Effector memory CD8-positive, alpha-beta T cell (primary cell): ENCODE measurements at places on chromosomes 4 and X.

- DNase-seq: no peak
Measured at GRCh38 chr4:120773641-120774040, 148.9 kb downstream of the PRDM5 start.

DNA sequence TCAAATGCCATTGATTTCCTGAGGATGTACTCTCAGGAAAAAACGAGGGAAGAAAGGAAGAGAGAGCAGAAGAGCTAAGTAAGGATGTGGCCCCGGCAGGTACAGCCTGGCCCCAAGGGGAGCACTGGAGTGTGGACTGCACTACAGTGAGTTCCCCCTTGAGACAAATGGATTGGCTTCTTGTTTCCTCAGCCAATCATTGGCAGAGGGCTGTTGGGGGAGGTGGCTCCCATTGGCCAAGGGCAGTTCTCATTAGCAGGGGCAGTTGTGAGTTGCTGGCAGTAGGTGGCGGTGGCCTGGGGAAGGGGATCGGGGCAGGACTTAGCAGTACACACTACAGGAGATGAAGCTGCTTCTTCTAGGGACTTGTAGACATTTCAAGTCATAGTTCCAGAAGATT, 24.1 kb upstream of the OCIAD2 start:
- DNase-seq: no peak

GRCh38 chr4:26622913-26623312, 39.0 kb downstream of the TBC1D19 start:
- no peak for DNase-seq

- DNase-seq: no peak
Measured at GRCh38 chr4:141697116-141697515, 60.7 kb downstream of the IL15 start.

DNA sequence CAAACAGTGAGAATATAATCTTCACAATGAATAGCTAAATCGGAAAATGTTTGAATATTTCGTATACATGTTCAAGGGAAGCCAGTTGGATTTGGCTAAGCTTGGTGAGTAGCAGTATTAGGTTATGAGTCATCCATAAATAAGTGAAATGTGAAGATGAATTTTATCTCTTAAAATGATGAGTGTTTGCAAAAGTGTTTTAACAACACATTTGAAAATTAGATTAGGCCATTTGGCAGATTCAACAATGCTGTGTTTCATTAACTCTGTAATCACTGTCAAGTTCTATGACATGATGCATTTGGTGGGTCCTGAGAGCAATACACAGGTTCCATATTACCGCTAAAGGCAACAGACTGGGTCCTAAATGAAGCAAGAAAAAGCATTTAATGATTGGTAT, 301.9 kb upstream of the PRPS2 start:
- DNase-seq: no peak

GRCh38 chr4:150280081-150280895, 202.0 kb downstream of the DCLK2 start:
- DNase-seq: no peak

DNA sequence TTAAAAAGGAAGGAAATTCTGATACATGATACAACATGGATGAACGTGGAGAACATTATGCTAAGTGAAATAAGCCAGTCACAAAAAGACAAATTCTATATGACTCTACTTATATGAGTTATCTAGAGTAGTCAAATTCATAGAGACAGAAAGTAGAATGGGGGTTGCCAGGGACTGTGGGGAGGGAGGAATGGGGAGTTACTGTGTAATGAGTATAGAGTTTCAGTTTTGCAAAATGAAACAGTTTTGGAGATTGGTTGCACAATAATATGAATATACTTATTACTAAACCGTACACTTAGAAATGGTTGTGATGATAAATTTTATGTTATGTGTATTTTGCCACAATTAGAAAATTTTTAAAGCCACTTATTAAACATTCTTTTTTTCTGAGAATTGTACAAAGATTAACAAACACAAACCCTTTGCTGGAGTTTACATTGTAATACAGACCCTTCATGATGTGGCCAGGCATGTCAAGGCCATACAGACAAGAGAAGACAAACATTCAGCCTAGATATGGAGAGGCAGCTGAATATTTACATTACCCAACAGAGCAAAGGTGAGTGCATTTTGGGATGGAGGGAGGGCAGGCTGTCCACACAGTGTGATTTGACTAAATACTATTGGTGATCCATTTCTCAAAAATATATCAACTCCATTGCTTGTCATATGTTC, 21.2 kb upstream of the GPC3 start:
- no peak for DNase-seq

DNA sequence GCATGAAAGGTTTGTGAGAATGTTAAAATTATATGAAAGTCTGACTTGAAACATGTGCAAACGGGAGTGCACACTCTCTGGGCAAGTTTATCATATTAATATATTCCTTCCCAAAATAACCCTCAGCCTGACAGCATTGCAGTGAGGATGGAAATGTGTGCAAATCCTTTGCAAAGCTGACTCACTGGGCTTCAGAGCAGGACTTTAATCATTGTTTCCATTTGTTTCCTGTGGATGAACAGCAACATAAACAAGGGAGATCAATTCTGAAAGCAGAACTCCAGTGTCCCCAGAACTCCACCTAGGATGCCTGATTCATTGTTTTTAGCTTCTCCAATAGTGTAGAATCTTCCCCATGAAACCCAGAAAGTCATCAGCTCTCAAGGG, 32.9 kb downstream of the SLC2A9 start:
- DNase-seq: no peak

DNA sequence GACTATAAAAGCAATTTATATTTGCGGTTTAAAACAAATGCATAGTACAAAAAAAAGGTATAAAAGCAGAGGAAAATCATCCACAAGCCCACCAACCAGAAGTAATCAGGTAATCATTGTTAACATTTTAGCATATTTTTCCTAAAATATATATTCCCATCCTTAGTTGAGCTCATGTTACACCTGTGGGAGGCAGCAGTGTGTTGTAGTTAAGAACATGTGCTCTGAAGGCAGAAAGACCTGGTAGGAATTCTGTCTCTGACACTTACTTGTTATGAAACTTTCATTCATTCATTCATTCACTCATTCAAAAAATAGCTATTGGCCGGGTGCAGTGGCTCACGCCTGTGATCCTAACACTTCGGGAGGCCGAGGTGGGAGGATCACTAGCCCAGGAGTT, 15.4 kb upstream of the CDKL5 start:
- DNase-seq: no peak

- no peak for DNase-seq
Measured at GRCh38 chrX:149570668-149571067, 16.6 kb downstream of the MAGEA9B start.

- DNase-seq: no peak
Measured at GRCh38 chr4:136505020-136505419, 1027.3 kb downstream of the PCDH18 start.

DNA sequence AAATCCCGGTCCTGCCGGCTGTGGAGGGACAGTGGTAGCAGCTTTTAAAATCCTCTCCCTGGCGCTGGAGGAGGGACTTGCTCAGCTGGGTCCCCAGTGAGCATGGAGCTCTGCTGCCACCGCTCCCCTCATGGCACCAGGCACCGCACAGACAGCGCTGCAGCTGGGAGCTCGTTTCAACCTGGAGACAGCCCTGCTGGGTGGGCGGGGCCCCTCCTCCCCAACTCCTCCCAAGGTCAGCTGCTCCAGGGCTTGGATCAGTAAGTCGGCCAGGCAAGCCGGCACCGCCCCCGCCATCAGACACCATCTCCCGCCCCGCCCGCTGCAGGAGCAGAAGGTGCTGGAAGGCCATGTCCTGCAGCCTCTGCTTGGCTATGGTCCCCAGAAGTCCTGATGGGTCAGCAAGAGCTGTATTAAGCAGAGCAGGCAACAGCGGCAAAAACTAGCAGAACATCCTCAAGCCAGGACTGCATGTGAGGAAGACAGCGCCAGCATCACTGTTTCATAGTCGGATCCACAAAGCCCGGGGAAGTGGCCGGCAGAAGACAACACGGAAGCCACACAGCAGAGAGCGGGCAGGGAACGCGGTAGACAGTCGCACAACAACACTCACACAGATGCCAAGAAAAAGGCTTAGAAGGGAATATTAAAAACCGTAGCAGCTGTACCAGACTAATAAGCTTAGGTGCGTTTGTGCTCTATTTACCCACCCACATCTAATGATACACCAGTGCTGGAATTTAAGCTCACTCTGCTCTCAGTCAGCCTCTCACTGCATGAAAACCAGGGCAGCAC, 16.2 kb downstream of the ZFYVE28 start:
- no peak for DNase-seq

DNA sequence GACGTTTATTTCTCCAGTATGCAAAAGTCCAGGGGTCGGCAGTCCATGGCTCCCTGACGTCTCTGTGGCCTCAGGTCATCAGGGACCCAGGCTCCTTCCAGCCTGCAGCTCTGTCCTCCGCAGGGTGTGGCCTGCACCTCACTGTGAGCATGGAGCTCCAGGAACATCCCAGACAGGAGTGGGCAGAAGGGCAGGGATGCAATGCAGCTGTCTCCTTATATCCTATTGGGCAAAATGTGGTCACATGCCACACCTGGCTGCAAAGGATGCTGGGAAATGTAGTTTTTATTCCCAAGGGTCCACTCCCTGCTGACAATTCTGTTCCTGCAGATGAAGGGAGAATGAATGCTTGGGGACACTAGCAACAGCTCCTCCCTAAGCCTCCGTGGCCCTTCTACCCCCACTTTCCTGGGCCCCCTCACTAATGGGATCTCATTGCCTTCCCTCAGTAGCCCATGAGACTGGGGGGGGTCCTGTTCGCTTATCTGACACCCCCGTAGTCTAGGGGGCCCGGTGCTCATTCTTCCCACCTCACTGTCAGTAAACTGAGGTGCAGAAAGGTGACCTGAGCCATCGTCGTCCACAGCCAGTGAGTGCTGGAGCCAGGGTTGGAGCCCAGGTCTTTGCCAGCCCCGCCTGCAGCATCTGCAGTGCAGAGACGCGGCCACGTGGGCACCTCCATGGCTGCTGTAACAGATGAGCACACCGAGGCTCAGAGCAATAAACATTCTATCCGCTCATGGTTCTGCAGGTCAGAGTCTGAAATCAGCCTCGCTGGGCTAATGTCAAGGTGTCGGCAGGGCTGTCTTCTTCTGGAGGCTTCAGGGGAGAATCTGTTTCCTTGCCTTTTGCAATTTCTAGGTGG, 5.9 kb upstream of the GRPEL1 start:
- no peak for DNase-seq

GRCh38 chr4:83981156-83981555, 445.2 kb downstream of the GPAT3 start:
- DNase-seq: no peak
